ENCODE measurements at places on chromosomes 5 and 9. TPM values are rescaled to one million over a fixed set of nuclear protein-coding genes. Genes with fewer than 3 reads are reported as not detected.

The PCDHGC5 gene
- total RNA-seq = 0.36 TPM

The VCAN gene
- 0.72 TPM for total RNA-seq

The FCN2 gene
- total RNA-seq = not detected

The F2RL2 gene
- 0.13 TPM for total RNA-seq

The SPINK6 gene
- not detected for total RNA-seq

The SLC1A3 gene
- 0.13 TPM for total RNA-seq

The CARTPT gene
- not detected for total RNA-seq

The ADRB2 gene
- total RNA-seq = 1.0 TPM

The RGS3 gene
- 15.1 TPM for total RNA-seq

The SEMA5A gene
- 0.15 TPM for total RNA-seq

The ADCY2 gene
- total RNA-seq = 0.13 TPM

The CDHR2 gene
- 0.72 TPM for total RNA-seq

The CCL27 gene
- total RNA-seq = 0.95 TPM

The TIMD4 gene
- not detected for total RNA-seq

The SHC3 gene
- 1.7 TPM for total RNA-seq
